Activated CD4-positive, alpha-beta memory T cell treated with anti-CD3 and anti-CD28 coated beads, Interleukin-2, amount 10 ng/mL, durations not matched to agents 7 days and 5 days (primary cell): ENCODE measurements at places on chromosomes 7 and 10. TPM values are rescaled to one million over a fixed set of nuclear protein-coding genes. Genes with fewer than 3 reads are reported as not detected.

GIMAP4 gene
- 282 TPM for total RNA-seq

PTPN20 gene
- total RNA-seq, result 0.45 TPM

PON1 gene
- total RNA-seq, result not detected

KCNMA1 gene
- 0.38 TPM for total RNA-seq

PIP gene
- not detected for total RNA-seq

LRRN3 gene
- total RNA-seq, result 19.2 TPM

SLC26A5 gene
- total RNA-seq, result not detected

DNA sequence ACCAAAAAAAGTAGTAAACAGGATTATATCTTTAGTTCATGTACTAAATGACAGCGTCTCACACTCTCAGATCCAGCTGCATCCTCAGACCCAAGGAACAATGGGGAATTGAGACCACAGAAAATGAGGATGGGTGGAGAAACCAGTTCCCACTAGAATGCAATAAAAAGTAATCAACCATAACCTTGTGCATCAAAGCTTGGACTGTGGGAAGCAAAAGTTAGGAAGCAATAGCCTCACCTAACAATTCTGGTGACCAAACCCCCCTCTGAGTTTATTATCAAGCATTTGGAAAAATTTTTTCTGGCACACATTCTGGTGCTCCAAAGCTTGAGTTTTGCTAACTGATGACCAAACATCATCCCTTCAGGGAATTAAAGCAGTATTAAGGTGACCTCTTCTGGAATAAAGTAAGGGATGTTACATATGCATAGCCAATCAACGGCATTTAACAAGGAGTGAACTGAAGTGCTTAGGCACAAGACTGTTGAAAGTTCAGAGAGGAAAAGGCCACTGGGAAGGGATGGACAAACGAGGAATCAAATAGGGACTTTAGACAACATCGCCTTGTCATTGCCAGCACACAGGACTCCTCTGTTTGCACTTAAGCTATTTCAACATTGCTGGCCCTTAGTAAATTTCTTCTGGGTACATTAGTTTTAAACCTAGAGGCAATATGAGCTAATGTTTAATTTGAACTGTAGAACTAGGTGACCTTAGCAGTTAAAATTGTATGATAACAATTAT lies 1.2 kb upstream of the MAT1A start:
- no peak overlapping the region for H3K27ac ChIP-seq
- no peak for DNase-seq
- H3K4me1 ChIP-seq, result no peaks in the 10 kb centered on the region

GRCh38 chr10:89665302-89665701 lies 20.3 kb upstream of the PANK1 start:
- H3K27ac ChIP-seq, result no peak overlapping the region
- H3K4me3 ChIP-seq, result no peak overlapping the region
- peaks cover 15% of the 10 kb centered on the region for H3K27me3 ChIP-seq

DNA sequence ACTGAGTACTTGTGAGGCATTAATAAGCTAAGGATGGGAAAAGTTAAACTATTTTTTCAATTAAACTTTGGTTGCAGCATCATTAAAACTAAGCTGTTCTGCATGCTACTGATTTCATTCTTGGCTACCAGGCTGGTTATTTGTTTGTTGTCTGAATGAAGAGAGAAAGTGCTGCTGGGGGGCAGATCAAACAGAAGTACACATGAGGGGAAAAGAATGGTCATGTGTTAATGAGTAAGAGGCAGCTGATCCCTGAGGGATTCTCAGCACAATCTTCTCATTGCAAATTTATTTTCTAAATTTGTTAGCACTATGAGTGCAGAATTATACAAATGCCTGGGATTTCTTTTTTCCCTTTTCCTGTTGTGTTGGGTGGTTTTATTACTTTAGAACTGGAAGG lies 213.2 kb upstream of the HPS1 start:
- H3K4me1 ChIP-seq, result no peaks in the 10 kb centered on the region
- no peak overlapping the region for H3K27ac ChIP-seq
- peaks cover 10% of the 10 kb centered on the region for H3K27me3 ChIP-seq
- H3K4me3 ChIP-seq, result no peak overlapping the region
- no peaks in the 10 kb centered on the region for H3K36me3 ChIP-seq

- H3K27ac ChIP-seq, result no peak overlapping the region
- H3K4me3 ChIP-seq, result no peak overlapping the region
- H3K4me1 ChIP-seq, result no peaks in the 10 kb centered on the region
- DNase-seq, result no peak
Measured at GRCh38 chr7:99305473-99306260, 20.0 kb upstream of the ARPC1A start.

- H3K4me3 ChIP-seq, result no peak overlapping the region
- H3K27ac ChIP-seq, result no peak overlapping the region
- DNase-seq, result no peak
Measured at GRCh38 chr7:72793791-72794190, 34.2 kb downstream of the TYW1B start.

DNA sequence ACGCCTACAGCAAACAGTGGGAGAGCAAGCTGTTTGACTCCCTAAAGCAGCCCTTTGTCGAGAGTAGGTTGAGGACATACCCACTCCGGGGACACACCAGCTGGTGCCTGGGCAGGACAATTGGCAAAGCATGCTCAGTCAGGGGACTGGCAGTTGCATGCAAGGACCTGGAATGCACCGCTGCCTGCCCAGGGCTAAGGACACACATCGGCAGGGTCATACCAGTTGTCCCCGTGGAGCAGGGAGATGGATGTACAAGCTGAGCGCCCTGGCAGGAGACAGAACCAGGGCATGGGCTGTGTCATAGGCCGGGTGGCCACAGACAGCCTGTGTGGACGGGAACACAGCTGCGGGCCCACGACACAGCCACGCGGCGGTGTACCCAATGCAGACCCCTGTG lies 18.3 kb upstream of the ELN start:
- H3K4me3 ChIP-seq, result no peak overlapping the region
- H3K27ac ChIP-seq, result no peak overlapping the region
- no peak for DNase-seq
